ENCODE measurements at places on chromosomes 16 and 17. TPM values are rescaled to one million over a fixed set of nuclear protein-coding genes. Genes with fewer than 3 reads are reported as not detected.
A peak's percentile ranks its signal among the peaks of the same experiment; 100 is the strongest.

PLA2G10 gene
- 0.39 TPM for total RNA-seq

C16orf54 gene
- 0.14 TPM for total RNA-seq

SEPTIN12 gene
- total RNA-seq, result not detected

SMIM36 gene
- not detected for total RNA-seq

PEMT gene
- total RNA-seq, result 51.9 TPM

PRSS27 gene
- 5.4 TPM for total RNA-seq

OR4D1 gene
- total RNA-seq, result 0.17 TPM

ABCA3 gene
- 16.8 TPM for total RNA-seq

CA5A gene
- total RNA-seq, result not detected

ARHGDIG gene
- total RNA-seq, result 3.4 TPM

TVP23A gene
- 1.2 TPM for total RNA-seq

DNA sequence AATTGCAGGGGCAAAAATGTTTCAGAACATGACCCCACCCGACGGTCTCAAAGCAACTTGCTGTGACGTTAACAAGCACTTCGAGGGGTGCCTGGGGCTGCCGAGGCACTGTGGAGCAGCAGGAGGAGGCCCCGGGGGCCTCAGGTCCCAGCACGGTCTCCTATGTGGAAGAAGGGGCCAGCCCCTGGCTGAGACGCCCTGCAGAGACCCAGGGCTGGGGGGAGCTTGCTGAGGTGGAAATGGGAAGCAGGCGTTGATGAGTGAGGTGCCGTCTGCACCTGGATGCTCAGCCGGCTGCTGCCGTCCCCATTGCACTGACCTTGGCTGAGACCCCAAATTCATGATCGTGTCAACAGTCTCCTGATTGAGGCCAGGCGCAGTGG, 46.5 kb downstream of the NT5M start:
- no peak for DNase-seq
- H3K27ac ChIP-seq, result no peak overlapping the region
- H3K27me3 ChIP-seq, result no peaks in the 10 kb centered on the region
- no peak overlapping the region for H3K4me3 ChIP-seq
- H3K36me3 ChIP-seq, result no peaks in the 10 kb centered on the region
- peaks cover 7% of the 10 kb centered on the region for H3K4me1 ChIP-seq

GRCh38 chr17:1241929-1242328, 28.3 kb upstream of the BHLHA9 start:
- no peak overlapping the region for H3K4me3 ChIP-seq
- H3K27me3 ChIP-seq, result peaks cover 13% of the 10 kb centered on the region
- no peak overlapping the region for H3K27ac ChIP-seq
- no peaks in the 10 kb centered on the region for H3K36me3 ChIP-seq

GRCh38 chr17:9095390-9095789, 74.1 kb downstream of the NTN1 start:
- no peaks in the 10 kb centered on the region for H3K4me1 ChIP-seq
- H3K27ac ChIP-seq, result no peak overlapping the region
- H3K27me3 ChIP-seq, result no peaks in the 10 kb centered on the region
- peaks cover 8% of the 10 kb centered on the region for H3K36me3 ChIP-seq
- DNase-seq, result no peak
- no peak overlapping the region for H3K4me3 ChIP-seq

- H3K27ac ChIP-seq, result 0 out of 2 replicates have a peak overlapping the region, but pooled peaks have one; percentile 34
- peak; percentile 41 for DNase-seq
- no peaks in the 10 kb centered on the region for H3K36me3 ChIP-seq
- H3K4me1 ChIP-seq, result peaks cover 30% of the 10 kb centered on the region
These were observed 92.9 kb downstream of the GPR139 start for GRCh38 chr16:19980632-19981265.

DNA sequence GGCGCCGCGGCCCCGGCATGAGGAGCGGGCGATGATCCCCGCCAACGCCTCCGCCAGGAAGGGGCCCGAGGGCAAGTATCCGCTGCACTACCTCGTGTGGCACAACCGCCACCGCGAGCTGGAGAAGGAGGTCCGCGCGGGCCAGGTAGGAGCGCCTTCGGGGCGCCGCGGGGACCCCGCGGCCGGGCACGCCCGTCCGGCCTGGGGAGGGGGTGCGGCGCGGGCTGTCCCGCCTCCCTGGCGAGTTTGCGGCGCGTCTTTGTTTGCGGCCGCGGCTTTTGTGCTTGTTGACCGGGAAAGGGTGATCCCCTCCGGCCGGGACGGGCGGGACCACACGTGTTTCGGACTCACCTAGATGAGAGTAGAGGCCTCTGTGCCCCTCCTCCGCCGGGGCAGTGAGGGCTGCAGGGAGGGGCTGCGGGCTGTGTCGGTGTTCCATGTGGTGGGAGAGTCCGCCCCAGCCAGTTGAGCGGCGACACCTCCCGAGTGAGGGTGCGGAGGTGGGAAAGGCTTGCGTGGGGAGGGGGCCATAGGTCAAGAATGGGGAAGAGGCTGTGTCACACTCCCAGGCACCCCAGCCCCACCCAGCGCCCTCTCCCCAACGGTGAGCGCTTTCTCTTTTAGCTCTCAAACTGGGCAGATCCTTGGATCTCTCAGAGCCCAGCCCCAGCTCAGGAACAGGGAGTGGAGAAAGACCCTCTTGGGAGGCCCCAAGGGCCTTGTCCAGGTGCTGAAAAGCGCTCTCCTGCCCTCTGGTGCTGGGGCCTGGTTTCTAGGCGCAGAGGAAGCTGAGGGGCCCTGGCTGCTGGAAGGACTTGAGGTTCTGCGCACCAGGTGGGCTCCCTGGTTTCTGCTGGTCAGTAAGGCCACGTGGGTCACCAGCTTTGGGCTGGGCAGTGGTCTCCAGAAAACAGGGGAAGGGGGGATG, 923 bp downstream of the ANKRD13B start:
- peaks cover 56% of the 10 kb centered on the region for H3K4me1 ChIP-seq
- H3K27ac ChIP-seq, result no peak overlapping the region
- peaks cover 4% of the 10 kb centered on the region for H3K27me3 ChIP-seq
- H3K4me3 ChIP-seq, result peak overlapping the region; percentile 75
- no peaks in the 10 kb centered on the region for H3K36me3 ChIP-seq

GRCh38 chr16:74100395-74101326, 196.0 kb upstream of the PSMD7 start:
- peaks cover 62% of the 10 kb centered on the region for H3K4me1 ChIP-seq
- peaks cover 20% of the 10 kb centered on the region for H3K36me3 ChIP-seq
- no peak for DNase-seq
- peak overlapping the region; percentile 89 for H3K27ac ChIP-seq

- peak overlapping the region; percentile 87 for H3K4me3 ChIP-seq
- peaks cover 16% of the 10 kb centered on the region for H3K4me1 ChIP-seq
- peaks cover 24% of the 10 kb centered on the region for H3K27me3 ChIP-seq
- DNase-seq, result peak; percentile 74
- peaks cover 19% of the 10 kb centered on the region for H3K36me3 ChIP-seq
- no peak overlapping the region for H3K27ac ChIP-seq
These were observed 429 bp downstream of the KIF1C start for GRCh38 chr17:4998027-4998731.

DNA sequence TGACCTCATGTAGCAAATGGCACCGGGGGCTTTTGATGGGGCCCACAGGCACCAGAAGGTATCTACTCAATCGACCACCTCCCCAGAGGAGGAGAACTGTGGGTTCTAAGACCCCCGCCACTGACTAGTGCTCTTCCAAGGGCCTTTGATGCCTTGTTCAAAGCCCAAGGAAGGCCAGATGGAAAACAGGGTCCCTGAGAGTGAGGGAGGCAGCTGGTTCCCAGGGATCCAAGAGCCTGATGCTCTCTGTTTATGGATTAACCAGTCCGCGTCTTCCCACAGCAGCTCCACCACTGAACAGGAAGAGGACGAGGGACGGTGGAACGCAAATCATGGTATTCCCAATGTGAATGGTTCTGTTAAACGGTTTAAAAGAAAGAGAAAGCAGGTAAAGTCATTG, 7.6 kb downstream of the PHB1 start:
- no peak for DNase-seq
- H3K27ac ChIP-seq, result no peak overlapping the region
- H3K4me1 ChIP-seq, result 0 out of 2 replicates have a peak, but pooled peaks cover 4% of the 10 kb centered on the region
- H3K4me3 ChIP-seq, result no peak overlapping the region
- no peaks in the 10 kb centered on the region for H3K27me3 ChIP-seq

DNA sequence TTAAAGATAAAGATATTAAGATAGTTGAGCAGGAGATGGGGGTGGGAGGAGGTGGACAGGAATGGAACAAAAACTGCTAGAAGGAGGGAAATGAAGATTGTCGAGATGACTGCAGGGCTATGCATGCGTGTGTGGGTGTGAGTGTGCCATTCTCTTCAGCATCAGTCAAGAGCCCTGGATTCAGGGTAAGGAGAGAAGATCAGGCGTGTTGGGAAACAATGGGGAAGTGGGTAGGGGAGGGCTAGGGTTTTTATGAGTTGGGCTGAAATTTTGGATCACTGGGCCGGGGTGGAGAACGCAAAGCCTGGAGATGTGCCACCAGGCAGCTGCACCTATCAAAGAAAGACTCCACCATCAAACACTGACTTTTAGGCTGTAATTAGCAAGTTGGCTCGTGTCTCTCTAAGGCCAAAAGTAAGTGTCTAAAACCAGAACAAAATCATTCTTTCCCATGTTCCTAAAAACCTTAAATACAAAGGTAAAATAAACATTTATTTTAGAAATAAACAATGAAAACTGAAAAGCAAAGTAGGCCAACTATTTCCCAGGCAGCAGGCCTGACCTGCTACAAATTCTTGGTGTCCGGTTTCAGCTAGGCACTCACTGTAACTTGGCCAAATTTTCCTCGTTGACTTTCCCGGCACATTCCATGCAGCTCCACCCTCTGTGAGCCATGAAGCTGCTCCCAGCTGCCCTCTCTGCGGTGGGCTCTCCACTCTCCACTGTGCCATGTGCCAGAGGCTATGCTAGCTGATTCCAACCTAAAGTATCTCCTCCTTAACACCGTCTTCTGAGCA, 4.2 kb downstream of the CDRT4 start:
- H3K36me3 ChIP-seq, result peaks cover 12% of the 10 kb centered on the region
- 0 out of 2 replicates have a peak overlapping the region, but pooled peaks have one; percentile 26 for H3K27ac ChIP-seq
- peak; percentile 25 for DNase-seq
- H3K4me3 ChIP-seq, result no peak overlapping the region

GRCh38 chr17:74558882-74559519, 8.3 kb downstream of the CD300H start:
- H3K27ac ChIP-seq, result peak overlapping the region; percentile 78
- no peak for DNase-seq
- H3K27me3 ChIP-seq, result peaks cover 75% of the 10 kb centered on the region

GRCh38 chr17:20998571-20999043, 44.2 kb downstream of the USP22 start:
- H3K36me3 ChIP-seq, result peaks cover 30% of the 10 kb centered on the region
- peak overlapping the region; percentile 86 for H3K27ac ChIP-seq
- H3K4me1 ChIP-seq, result peaks cover 15% of the 10 kb centered on the region
- DNase-seq, result no peak

DNA sequence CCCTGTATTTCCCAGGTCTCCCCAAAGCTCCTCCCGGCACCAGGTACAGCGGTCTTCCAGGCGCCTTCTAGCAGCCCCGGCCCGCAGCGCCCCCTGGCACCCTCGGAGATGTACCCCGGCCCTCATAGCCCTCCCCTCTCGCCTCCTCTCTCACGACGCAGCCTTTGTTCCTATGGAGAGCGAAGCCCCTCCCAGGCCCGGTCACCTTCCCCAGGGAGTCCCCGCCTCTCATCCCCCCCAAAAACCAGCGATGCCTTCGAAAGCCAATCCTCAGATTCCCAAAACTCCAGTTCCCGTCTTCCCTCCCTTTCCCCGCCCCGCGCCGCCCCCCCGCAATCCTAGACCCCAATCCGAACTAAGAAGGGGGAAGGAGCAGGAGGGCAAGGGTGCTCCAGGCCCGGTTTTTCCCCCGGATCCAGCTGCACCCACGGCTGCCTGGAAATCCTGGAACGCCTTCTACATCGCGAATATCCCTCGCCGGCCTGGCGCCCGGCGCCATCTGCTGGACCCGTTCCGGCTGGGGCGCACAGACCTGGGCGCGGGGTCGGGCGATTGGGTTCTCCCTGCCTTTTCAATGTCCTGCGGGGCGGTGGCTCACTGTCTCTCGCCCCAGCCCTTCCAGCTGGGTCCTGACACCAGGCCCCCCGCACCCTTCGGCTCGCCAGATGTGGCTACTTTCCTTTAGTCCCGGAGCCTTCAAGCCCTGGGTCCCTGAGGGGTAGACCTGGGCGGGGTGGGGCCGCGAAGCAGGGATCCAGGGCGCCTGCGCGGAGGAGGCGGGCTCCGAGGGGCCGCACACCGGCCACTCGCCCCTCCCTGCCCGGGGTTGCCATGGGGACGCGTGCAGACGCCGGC, at the start of gene DNAH2:
Gene DNAH2, plus strand, starts transcription at position 844 of the 855 bp plus-strand sequence. CDS start 1,991 bp downstream, outside the sequence.
- H3K36me3 ChIP-seq, result no peaks in the 10 kb centered on the region
- peak; percentile 96 for DNase-seq
- H3K27ac ChIP-seq, result peak within 1 kb of the TSS; percentile 72
- peaks cover 47% of the 10 kb centered on the region for H3K27me3 ChIP-seq
- peak within 1 kb of the TSS; percentile 83 for H3K4me3 ChIP-seq
- H3K4me1 ChIP-seq, result peaks cover 36% of the 10 kb centered on the region

GRCh38 chr17:45314741-45315647, 1.8 kb downstream of the MAP3K14 start:
- H3K4me3 ChIP-seq, result peak overlapping the region; percentile 86
- H3K27me3 ChIP-seq, result peaks cover 20% of the 10 kb centered on the region
- H3K36me3 ChIP-seq, result no peaks in the 10 kb centered on the region
- H3K4me1 ChIP-seq, result peaks cover 26% of the 10 kb centered on the region

DNA sequence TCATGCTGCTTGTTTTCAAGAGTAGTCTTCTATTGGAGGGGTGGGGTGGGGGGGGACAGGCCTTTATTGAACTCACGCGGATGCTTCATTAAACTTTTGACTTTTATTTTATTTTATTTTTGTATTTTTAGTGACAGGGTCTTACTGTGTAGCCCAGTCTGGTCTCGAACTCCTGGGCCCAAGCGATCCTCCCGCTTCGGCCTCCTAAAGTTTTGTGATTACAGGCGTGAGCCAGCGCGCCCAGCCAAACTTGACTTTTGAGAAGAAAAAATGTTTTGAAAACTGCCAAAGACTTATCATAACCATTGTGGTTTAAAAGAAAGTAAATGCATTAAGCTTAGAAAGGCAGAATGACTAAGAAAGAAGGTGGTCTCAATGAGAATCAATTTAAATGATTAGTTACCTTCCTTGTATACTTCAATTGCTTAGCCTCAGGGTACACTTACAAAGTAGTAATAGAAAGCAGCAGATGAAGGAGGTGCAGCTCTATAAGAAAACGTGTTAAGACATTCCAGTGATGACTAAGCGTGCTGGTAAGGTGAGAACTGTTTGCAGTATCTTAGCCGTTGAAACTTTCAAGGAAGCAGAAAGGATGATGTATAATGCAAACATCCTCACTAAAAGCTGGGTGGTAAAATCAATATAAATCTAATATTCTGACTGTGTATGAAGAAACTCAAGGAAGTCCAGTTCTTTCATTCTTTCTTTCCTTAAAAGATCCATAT, 1.2 kb downstream of the AP2B1 start:
- peaks cover 4% of the 10 kb centered on the region for H3K36me3 ChIP-seq
- peak overlapping the region; percentile 100 for H3K27ac ChIP-seq
- peaks cover 8% of the 10 kb centered on the region for H3K27me3 ChIP-seq
- H3K4me3 ChIP-seq, result peak overlapping the region; percentile 100
- DNase-seq, result no peak

GRCh38 chr16:83979441-83979840, 11.4 kb downstream of the NECAB2 start:
- H3K36me3 ChIP-seq, result peaks cover 14% of the 10 kb centered on the region
- H3K4me3 ChIP-seq, result no peak overlapping the region
- no peak overlapping the region for H3K27ac ChIP-seq
- peaks cover 7% of the 10 kb centered on the region for H3K27me3 ChIP-seq

GRCh38 chr17:76208120-76208519, 32.2 kb downstream of the RNF157 start:
- H3K4me1 ChIP-seq, result peaks cover 9% of the 10 kb centered on the region
- DNase-seq, result no peak
- peaks cover 3% of the 10 kb centered on the region for H3K36me3 ChIP-seq

- no peak for DNase-seq
- no peaks in the 10 kb centered on the region for H3K36me3 ChIP-seq
- H3K27ac ChIP-seq, result no peak overlapping the region
- H3K27me3 ChIP-seq, result no peaks in the 10 kb centered on the region
These were observed 17.6 kb downstream of the CCDC42 start for GRCh38 chr17:8726941-8727555.
